ENCODE measurements at places on chromosomes 12 and 14.

DNA sequence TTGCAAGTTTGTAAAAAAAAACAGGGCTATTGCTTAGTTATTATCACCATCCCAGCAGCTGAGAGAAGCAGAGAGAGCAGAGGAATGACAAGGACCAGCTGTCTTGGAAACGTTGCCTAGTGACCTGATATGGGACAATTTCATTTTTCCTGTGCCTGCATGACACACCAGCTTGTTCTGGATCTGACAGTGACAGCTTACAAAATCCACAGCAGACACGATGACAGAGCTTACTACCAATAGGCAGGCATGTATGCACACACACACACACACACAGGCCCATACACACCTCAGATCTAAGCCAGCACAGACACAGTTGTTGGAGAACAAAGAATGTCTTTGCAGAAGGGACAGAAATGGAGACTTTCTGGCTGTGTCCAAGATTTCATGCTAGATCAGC, 25.4 kb downstream of the HSPB8 start:
- no peak for DNase-seq

- DNase-seq: peak; percentile 26
Observed at GRCh38 chr12:57031138-57031725, 14.9 kb upstream of the TAC3 start.

- DNase-seq: peak; percentile 78
Observed at GRCh38 chr12:6825398-6826124, 2.6 kb upstream of the P3H3 start.

DNA sequence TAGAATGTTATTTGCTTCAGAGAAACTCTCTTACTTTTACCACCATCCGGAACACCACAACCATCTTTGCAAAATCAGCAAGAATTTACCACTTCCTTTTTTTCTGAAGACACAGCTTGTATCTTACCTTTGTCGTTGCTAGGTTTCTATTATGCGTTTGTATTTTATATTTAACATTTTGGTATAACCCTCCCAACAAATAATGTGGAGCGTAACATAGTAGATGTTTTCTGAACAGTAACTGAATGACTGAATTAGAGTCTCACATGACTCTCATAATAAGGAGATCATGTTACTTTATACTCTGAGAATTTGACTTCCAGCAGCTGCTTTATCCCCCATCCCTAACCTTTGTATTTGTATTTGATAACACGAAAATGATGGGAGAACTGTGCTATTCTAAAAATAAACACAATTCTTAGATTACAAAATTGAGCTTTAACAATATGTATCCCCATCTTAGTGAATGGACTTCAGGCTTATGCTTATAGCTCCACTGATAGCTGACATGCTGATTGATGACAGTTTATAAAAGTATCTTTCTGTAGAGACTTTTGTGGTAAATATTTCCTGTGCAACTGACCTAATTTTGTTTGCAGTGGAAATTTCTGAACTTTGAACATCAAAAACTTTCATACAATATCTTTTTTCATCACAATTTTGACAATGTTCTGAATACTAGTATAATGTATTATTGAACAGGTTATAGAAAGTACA, 7.9 kb upstream of the KLRB1 start:
- peak; percentile 69 for DNase-seq

- peak; percentile 29 for DNase-seq
Observed at GRCh38 chr14:64708148-64709004, 4.2 kb downstream of the PLEKHG3 start.

GRCh38 chr14:99589031-99589441, 15.0 kb downstream of the CCDC85C start:
- no peak for DNase-seq

DNA sequence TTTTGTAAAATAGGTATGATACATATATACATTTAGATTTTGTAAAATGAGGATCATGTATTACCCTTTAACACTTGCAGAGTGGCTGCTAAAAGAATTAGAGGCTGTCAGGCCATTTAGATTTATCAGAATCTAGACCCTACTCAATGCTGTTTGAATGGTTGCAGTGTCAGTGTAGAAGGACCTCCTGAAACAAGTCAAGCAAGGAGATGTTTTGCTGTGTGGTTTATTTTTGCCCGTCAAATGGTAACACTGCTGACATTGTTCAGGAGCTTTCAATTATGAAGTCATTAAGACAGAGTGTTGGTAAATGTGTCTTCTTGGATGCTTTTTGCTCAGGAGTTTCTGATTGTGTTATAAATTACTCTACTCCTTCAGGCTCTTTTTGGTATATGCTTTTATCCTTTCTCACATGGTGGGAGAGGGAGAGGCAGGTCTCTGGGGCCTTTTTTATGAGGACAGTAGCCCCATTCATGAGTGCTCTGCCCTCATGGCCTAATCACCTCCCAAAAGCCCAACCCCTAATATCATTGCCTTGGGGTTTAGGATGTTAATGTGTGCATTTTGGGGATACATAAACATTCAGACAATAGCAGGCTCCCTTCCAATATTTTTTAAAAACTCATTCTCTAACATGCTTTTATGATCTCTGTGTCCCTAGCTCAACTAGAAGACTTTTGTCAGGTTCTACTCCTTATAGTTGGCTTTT, 16.5 kb downstream of the EID3 start:
- DNase-seq: no peak

DNA sequence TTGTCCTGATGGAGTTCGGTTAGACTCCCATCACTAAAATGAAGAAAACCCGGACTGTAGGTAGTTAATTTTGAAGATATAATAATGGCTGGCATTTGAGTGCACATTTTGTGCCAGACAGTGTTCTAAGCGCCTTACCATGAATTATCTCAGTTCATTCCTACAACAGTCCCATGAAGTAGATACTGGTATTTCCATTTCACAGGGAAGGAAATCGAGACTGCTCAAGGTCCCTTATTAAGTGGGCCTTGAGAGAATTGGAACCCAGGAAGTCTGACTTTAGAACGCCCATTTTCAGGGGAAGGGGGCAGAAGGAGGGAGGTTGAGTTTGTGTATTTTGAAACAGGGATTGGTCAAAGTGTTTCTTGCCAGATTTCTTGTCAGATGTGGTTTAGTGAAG, 855 bp downstream of the MNAT1 start:
- no peak for DNase-seq

GRCh38 chr12:32116897-32117296, 10.2 kb downstream of the BICD1 start:
- DNase-seq: no peak

- DNase-seq: no peak
Observed at GRCh38 chr14:80653956-80654355, 287.6 kb downstream of the CEP128 start.

GRCh38 chr14:77039285-77040058, 11.0 kb upstream of the IRF2BPL start:
- DNase-seq: no peak
